ENCODE measurements at places on chromosomes 2 and 18.

DNA sequence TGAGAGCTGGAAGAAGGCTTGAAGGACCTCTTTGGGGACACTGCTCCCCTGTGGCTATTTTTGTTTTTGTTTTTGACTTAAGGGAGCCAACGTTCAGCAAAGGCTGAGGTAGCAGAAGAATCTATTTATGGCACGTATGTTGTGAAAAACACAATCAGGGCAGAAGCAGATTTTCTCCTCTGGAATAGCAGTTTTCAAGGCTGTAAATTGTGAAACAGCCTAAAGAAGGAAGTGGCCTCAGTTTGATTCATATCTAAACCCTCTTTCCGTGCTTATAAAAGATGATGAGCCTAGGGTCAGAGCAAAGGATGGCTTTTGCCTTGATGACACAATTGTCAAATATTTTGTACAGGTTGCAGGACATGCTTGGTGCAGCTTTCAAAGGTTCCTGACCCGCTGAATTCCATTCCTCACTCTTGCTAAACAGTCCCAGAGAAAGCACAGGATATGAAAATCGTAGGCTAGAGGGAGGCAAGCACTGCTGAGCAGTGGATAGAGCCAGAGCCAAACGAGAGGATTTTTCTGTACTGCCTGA, 106.2 kb upstream of the DLX2 start:
- no peak for DNase-seq

- no peak for DNase-seq
These were observed 46.3 kb downstream of the ATL2 start for GRCh38 chr2:38330754-38331153.

GRCh38 chr2:2838548-2838845, 507.4 kb upstream of the MYT1L start:
- DNase-seq = no peak

- no peak for DNase-seq
These were observed 128.2 kb downstream of the SS18 start for GRCh38 chr18:25962176-25962575.

- DNase-seq = no peak
These were observed 66.3 kb downstream of the MYO5B start for GRCh38 chr18:50128506-50129271.

DNA sequence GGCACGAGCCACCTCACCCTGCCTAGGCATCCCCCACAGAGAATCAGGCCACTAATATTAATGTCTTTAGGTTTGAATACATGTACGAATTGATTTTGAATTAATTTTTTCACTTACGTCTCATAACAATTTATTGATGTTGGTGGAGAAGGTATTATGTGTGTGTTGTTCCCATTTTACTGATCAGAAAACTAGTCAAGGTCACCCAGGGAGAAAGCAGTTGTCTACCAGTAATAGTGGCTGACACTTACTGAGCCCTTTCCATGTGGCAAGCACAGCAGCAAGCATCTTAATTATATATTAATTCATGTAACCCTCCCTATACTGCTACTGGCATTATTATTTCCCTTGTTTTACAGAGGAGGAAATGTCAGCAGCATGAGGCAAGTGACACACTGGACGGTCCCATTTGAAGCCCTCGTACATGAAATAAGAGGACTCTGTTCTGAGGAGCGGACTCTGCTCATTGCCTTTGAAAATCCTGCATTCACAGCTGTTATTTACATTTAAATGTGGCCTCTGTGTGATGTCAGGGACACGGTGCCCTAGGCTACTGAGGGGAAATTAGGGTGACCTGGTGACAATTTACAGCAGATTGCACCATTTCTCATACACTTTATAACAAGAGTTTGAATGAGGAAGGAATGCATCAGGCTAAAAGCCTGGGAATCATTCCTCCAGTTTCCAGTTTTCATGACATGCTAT, 30.9 kb upstream of the KCNE4 start:
- DNase-seq = no peak

DNA sequence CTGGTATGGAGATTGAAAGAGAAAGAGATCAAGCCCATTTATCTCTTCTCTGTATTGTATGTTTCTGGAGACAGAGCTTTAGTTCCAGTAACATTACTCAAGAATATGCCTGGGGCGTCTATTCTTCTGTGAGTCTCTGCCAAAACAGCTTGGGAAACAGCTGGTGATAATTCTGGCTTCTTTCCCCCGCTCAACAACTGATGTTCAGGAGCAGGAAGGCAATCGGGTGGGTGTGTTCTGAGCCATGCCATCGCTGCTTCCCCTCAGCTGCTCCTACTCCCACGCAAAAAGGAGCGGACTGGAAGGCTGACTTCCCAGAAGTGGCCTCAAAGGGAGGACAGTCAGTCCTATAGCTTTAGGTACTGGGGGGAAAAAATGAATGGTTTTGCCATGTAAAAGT, 695.1 kb downstream of the PLCL1 start:
- no peak for DNase-seq

DNA sequence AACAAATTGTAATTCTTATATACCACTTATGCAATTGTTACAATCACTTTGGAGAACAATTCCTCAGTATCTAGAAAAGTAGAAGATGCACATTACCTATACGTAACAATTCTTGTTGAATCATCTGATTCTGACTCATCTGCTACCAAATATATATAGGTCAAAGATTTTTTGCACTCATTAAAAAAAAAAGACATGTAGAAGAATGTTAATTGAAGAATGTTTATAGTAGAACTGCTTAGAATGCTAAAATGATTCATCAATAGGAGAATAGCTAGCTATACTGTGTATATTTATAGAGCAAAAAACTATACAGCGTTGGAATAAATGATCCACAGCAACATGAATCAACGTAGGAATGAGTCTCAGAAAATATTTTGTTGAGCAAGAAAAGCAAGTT, 29.5 kb upstream of the STAT1 start:
- DNase-seq = no peak

DNA sequence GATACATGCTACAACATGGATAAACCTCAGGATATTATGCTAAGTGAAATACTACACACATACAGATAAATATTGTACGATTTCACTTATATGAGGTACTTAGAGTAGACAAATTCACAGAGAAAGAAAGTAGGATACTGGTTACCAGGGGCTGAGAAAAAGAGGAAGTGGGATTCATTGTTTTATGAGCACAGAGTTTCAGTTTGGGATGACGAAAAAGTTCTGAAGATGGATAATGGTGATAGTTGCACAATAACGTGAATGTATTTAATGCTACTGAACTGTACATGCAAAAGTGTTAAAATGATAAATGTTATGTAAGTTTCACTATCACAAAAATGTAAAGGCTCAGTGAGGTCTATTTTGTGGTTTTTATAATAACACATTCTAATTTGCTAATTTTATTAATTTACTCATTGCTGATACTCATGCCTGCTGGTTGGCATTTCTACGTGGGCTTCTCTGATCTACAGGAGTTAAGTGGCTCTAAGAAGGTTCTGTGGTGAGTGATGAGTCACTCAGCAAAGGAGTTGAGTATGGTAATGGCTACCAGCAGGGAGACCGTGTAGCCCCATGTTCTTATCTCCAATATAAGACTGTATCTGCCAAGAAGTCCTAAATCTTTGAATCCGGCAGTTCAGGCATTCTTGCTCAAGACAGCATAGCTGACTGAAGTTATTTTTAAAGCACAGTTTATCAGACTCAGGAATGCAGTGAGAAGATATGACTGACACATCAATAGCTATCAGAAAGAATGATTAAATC, 41.1 kb downstream of the UPP2 start:
- no peak for DNase-seq

DNA sequence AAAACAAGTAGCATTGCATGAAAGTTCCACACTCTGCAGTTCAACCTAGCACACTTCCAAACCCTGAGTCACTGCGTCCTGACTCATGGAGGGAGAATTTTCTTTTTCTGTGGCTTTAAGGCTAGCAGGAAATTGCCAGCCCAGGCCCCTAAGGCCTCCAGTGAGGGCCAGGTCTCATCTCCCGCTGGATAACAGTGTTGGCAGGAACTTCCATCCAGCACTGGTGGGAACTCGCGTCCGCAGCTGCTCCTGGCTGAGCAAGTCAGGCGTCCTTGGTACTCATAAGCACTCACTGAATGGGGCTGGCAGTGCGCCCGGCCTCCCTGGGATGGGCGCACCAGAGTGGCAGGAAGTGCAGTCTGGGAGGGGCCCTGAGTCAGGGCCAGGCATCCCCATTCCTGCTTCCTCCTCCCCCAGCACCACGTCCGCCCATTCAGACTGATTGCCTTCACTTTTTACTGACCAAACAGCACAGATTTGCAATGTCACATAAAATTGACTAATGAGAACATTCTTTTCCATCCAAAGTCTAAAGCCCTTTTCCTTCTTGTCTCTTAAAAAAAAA, 14.3 kb downstream of the MALL start:
- no peak for DNase-seq

GRCh38 chr2:28835781-28836180, 25.1 kb downstream of the SPDYA start:
- no peak for DNase-seq

DNA sequence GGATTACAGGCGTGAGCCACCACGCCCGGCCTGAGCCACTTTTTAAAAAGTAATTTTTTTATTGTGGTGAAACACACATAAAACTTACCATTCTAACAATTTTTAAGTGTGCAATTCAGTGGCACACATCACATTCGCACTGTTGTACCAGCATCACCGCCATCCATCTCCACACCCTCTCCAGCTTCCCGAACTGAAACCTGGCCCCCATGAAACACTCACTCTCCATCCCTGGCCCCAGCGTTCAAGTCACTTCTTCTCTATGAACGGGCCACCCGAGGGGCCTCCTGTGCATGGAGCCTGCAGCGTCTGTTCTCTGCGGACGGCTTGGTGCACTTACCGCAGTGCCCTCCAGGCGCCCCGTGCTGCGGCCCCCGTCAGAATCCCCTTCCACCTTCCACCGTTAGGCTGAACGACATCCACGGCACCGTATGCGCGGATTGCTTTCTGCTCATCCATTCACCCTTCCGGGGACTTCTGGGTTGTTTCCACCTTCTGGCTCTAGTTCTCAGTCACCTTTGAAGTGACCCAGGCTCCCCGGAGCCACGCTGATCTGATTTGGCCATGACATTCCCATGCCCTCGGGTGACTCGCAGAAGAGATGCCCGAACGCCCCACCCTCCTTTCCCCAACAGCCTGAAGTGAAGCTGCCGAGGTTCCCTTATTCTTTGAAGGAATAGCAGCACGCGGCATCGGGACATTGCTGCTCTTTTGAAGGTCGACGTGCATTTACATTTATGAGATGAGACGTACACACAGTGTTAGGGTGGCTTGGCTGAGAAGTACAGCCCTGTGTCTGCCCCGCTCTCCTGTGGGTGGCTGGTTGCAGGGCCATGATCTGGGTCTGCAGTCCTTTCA, 134.4 kb downstream of the MBP start:
- DNase-seq = no peak

DNA sequence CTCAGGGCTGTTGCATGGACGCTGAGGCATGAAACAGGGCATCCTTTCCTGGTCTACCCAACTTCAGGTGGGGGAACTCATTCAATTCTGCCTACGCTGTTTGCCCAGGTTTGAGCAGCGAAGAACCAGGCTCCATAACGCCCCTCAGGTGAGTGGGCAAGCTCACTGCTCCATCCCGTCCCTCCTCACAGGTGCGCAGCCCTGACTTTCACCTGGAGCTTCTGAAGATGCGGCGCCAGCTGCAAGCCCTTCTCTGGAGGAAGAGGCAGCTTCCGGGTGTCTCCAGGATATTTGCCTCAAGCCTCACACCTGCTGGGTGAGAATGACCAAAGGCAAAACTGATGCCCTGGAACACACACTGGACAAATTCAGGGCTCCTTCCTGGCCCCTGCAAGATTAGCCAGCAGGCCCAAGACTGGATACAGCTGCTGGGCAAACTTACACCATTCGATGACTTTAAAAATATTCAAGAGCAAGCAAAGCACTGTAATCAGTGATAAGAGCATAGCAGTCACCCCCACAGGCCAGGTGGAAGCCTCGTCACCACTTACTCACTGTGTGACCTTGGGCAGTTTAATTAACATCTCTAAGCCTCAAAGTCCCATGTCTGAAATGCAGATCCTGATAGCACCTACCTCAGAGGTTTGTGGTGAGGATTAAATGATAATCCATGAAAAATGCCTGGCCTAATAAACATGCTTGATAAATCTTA, 97.7 kb downstream of the GYPC start:
- DNase-seq = no peak

DNA sequence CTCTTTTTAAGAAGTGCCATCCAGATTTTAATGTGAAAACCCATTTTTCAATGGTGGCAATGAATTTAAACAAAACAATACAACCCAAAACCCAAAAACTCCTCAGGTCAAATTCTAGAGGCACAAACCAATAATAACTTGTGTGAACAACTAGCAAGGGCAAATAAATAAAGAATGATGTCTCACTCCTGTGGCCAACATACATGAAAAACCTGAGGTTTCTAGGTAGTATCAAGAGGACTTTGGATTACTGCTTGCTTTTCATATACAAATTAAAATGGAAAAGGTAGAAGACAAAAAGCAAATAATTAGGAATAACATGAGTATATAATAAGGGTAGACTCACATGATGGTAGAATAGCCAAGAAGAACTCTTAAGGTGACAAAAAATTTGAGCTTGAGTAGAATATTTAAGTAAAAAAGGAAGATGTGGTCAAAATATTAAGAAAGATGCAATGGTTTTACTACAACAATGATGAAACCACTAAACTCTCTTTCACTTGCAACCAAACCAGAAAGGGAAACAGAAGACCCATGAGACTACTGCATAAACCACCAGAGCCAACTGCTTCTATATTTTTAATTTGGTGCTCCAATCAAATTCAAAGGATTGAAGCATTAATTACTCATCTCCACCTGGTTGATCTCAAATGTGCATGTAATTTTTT, 53.5 kb downstream of the DARS1 start:
- DNase-seq = no peak

GRCh38 chr2:159455330-159455918, 160.9 kb downstream of the BAZ2B start:
- no peak for DNase-seq

- DNase-seq = no peak
These were observed 115.0 kb downstream of the ZBTB7C start for GRCh38 chr18:48293954-48294898.

- no peak for DNase-seq
These were observed 286.3 kb downstream of the FSIP2 start for GRCh38 chr2:186024921-186025320.

GRCh38 chr2:47083886-47084687, 71.0 kb downstream of the STPG4 start:
- no peak for DNase-seq

- no peak for DNase-seq
These were observed 17.4 kb downstream of the SLC38A11 start for GRCh38 chr2:164937864-164938401.

- no peak for DNase-seq
These were observed 103.7 kb downstream of the SLC4A3 start for GRCh38 chr2:219731173-219731572.

GRCh38 chr2:51697095-51697494, 665.2 kb upstream of the NRXN1 start:
- DNase-seq = no peak

Measured in activated CD4-positive, alpha-beta T cell treated with anti-CD3 and anti-CD28 coated beads for 24 hours (primary cell).